ENCODE measurements at places on chromosomes 4 and X.

- no peak for DNase-seq
These were observed 23.5 kb upstream of the SLC34A2 start for GRCh38 chr4:25632135-25632534.

DNA sequence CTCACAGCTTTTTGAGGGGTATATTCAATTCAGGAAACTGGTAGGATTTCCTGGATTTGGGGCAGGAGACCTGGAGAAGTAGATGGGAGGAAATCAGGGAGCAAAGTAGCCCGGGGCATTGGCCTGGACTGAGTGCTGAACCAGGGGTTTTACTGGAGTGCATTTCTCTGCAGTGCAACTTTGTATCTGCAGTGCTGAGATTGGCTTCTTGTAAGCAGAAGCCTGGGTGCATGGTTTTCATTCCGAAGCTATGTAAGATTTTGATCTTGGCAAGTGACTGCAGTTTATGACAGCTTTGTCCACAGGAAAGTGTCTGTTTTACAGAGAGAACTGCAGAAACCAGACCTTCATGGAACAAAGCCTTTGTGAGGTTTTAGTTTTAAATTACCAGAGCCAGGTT, 158.3 kb downstream of the SPCS3 start:
- DNase-seq, result no peak

DNA sequence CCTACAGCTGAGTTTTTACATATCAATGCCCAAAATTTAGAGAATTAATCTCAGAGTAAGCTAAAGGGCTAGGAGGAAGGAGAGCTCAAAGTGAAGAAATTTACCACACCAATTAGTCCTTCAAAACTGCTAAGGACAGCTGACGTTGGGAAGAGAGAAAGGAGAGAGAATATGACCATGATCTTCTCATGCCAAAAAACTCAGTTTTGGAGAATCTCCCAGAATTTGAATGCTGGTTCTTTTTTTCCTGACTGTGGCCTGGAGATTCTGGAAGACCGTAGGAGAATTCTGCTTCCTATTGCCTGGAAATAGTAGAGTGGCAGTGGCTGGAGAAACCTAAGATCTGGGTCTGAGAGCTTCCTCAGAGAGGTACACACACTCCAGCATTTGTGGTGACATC, 834.4 kb upstream of the SLIT2 start:
- no peak for DNase-seq

DNA sequence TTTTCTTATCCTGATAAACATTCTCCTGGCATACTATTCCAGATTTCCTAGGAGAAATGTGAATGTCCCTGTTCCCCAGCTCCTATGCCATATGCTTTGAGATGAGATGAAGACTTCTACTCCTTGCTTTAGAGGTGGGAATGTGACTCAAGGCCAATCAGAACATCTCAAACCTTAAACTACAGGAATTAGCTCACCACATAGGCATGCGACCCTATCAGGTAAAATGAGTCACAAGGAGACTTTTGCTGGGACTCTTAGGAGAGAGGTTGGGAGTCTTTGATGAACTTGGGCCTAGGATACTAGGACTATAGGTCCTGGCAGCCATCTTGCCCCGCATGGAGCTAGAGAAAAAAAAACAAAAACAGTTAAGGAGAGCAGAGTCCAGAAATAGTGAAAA, 5.8 kb upstream of the USO1 start:
- DNase-seq, result no peak

GRCh38 chr4:159401226-159401712, 298.4 kb downstream of the RAPGEF2 start:
- no peak for DNase-seq

- DNase-seq, result no peak
These were observed 116.6 kb downstream of the TMEM164 start for GRCh38 chrX:110119480-110119879.

- DNase-seq, result no peak
These were observed 136.2 kb upstream of the BMPR1B start for GRCh38 chr4:94621491-94622080.

- no peak for DNase-seq
These were observed 1.7 kb downstream of the MTMR1 start for GRCh38 chrX:150694738-150695410.

Measured in stimulated activated CD4-positive, alpha-beta T cell treated with anti-CD3 and anti-CD28 coated beads, Interleukin-15, amount 100 ng/mL, for 1 hour (primary cell).